ENCODE measurements at places on chromosomes 13 and 19.

DNA sequence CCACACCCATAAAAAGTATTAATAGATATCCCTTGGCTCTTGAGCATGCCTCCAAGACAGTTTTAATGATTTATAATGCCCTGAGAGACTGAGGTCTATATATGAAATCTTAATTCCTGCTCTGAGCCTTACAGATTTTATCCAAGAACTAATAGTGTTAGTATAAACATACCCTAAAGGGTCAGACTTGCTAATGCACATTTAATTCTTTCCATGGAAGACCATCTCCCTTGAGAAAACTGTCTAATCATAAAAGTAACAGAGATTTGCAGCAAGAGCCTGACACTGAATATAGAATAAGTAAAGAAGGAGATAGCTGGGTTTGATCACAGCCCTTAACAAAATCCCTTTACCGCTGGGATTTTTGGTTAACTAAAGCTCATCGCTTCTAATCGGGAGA is 650.8 kb upstream of the KLF12 start:
- DNase-seq = no peak

GRCh38 chr19:50313812-50314536 is 15.2 kb downstream of the KCNC3 start:
- DNase-seq = no peak

- DNase-seq = peak; percentile 43
Observed at GRCh38 chr19:35529241-35530218, 1.4 kb upstream of the SBSN start.

DNA sequence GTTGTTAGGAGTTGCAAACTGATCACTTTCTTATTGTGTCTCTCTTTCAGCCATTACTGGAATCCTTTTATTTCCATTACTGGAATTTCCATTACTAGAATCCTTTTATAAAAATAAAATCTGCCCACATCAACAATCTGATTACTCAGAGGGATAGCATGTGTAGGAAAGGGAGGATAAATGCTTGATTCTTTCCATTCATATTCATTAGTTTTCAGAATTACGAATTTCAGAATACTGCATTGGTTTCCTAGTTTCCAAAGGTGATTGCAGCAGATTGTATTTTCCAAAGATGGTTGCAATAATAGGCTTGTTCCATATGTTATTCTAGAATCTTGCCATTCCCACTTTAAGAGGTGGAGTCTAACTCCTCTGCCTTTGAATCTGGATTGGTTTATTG is 37.1 kb downstream of the ZNF146 start:
- no peak for DNase-seq

- DNase-seq = no peak
Observed at GRCh38 chr19:30358821-30359580, 13.2 kb upstream of the ZNF536 start.

DNA sequence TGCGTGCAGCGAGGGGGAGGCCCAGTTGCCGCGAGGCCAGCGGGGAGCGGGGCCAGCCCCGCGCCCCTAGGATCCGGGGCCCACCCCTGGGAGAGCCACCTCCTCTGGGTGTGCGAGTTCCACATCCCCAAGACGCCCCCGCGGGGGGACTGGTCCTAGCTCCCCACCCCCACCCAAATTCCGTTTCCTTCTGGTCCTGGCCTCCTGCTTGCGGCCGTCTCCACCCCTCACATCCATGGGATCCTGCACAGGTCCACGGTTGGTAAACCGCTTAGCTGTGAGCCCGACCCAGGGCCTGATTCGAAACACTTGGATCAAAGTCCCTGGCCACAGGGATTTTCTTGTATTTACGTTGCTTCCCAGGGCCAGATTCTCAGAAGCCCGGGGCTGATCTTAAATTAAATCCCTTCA is 324 bp upstream of the FBXO17 start:
- no peak for DNase-seq

GRCh38 chr13:112931028-112931934 is 37.7 kb upstream of the MCF2L start:
- DNase-seq = no peak

DNA sequence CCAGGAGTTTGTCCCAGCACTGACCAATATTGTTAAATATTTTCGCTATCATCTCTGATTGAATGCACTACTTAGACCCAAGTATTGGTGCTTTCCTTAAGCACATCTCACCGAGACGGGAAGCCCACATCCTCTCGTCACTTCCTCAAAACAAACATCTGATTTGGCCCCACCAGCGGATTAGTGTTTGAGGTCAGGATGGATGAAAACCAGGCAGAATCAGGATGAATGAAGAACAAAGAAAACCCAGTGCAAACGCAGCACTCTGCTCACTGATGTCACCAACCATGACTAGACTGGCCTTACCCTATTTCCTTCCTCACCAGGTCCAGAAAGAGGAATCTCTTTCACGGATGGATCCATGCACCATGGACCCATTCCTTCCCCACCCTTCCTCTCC is 6.0 kb downstream of the PLAUR start:
- DNase-seq = peak; percentile 73

DNA sequence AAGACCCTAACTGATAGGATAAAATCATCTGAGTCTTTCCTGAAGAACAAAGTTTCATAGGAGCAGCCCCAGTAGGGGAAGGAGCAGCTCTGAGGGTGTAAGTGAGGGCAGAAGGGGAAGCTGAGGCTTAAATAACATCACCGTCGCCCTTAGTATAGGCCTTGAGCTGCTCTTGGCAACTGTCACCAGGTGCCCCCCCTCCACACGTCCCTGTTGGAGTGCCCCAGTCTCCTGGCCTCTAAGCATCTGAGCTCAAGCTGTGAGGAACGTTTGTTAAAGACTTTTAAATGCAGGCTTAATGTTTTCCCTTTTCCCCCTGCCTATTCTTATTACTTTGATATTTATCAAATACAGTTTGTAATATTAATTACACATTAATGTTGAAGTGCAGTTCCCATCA is 170.6 kb downstream of the ZIC5 start:
- DNase-seq = no peak

DNA sequence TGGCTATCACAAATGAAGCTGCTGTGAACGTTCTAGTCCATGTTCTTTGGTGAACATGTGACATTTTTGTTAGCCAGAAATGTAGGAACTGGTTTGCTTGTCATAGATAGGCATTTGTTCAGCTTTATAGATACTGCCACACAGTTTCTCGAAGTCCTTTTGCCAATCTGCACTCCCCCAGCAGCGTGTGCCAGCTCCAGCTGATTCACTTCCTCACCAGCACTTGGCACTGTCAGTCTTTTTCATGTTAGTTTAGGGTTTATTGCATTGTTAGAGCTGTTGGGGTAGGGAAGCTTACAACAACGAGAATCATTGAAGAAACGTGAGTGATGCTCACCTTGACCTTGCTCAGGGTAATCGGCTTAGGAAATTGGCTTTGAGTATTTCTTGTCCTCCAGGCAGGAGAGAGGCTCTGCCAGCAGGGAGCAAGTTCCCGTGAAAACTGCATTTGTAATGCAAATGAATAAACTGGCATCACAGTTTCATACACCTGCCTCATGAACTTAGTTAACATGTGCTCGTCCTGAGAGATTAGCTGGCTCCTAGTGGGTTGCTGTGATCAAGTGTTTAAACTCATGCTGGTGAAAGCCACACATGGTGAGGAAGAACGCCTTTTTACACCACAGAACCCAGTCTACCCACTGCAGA is 83.9 kb downstream of the ING1 start:
- no peak for DNase-seq

DNA sequence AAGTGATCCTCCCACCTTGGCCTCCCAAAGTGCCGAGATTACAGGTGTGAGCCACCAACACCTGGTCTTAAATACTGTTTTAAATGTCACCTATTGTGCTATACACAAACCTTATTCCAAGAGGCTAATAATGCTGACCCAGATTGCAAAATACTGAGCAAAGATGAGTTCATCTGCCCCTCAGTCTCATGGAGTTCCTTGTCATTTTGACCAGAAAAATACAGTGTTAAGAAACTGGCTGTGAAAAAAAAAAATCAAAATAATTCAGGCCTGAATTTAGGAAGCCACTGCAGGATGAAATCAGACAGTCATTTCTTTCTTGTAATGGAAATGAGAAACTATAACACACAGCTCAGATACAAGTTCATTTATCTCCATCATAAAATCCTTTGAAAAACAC is 59.9 kb downstream of the TBC1D4 start:
- DNase-seq = no peak

DNA sequence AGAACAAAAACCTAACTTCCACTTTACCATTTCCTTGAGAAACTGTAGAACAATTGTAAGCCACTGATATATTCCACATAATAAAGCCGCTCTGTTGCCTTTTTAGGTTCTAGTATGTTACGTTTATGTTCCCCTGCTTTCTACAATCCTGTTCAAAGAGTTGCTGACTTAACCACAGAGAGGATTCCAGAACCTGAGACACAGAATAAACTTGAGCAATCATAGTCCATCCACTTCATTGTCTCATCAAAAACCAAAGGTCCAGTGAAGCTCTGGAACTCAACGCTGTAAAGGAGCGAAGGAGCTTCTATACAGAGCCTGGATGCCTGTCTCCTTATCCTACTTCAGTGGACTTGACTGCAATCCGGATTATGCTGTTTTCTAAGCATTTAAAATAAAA is 4.6 kb downstream of the STARD13 start:
- no peak for DNase-seq

DNA sequence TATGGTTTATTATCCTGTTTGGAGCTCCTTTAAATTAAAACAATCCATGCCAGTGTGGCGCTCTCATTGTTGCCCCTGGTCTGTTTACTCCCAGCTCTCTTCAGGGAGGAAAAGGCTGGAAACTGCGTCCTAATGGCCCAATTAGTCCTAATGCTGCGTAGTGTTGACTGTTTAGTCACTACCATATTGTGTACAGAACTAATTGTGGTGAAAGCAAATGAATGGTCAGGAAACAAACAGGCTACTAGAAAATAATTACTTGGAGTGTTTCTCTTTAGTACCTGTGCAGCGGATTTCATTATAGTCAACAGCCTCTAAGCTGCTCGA is 54.5 kb upstream of the MTIF3 start:
- DNase-seq = no peak

- DNase-seq = peak; percentile 4
Observed at GRCh38 chr13:103935117-103935516, 868.9 kb upstream of the SLC10A2 start.

DNA sequence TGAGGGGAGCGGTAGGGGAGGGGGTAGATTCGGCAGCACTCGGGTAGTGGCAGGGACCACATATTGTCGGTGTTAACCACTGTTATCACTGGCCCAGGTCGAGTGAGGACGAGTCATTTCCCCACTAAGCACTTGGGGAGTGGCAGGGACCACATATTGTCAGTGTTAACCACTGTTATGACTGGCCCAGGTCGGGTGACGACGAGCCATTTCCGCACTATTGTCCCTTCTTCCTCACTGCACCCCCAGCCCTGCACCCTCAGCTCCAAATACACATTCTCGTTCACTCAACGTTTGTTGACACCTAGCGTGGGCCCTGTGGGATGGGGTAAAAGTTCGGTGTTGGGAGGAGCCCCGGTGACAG is 467 bp upstream of the CLN5 start:
- peak; percentile 35 for DNase-seq

GRCh38 chr13:28537171-28537570 is 42.2 kb upstream of the FLT1 start:
- no peak for DNase-seq

DNA sequence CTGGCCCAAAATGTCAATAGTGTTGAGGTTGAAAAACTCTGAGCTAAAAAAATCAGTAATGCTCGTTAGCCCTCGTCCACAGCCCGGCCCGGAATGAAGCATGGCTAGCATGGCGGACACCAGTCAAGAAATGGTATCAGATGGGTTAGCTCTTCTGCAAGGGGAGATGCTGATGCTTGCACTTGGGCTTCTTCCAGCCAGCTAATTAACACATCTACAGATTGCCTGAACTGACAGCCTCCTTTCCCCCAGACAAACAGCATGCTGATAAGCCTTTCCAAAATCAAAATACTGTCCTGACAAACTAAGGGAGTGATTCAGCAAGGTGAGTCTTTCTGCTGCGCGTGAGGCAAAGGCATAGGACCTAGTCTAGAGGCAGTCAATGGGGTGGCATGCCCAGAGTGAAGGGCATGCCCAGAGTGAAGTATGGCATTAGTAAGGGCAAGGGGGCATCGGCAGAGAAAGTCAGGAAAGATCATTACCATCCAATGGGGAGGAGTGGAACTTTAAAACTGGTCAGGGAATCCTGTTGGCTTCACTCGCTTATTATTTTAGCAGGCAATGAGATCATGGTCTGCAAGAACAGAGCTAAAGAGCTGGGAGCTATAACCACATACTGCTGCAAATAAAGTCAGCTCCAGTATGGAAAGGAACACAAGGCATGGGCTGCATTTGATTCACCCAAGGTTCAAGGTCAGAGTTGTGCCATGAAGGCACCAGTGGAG is 30.2 kb upstream of the UBE2L5 start:
- DNase-seq = no peak

DNA sequence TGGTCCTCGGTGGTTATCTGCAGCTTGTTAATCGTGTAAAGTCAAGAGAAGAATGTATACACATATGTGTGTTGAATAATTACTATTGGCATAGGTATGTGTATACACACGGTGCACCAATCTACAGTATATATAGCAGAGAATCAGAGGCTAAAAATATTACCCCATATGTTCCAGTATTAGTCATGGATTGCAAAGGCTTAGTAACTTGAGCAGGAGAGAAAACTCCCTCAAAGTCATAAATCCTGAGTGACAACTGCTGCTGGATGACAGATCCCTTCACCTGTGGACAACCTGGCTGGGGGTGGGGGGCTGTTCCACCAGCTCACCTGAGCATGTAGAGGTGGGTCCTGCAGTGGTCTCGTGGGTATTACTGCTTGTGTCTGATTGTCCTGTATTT is 185.0 kb downstream of the ZNF536 start:
- DNase-seq = no peak

- DNase-seq = no peak
Observed at GRCh38 chr13:44703371-44703770, 127.2 kb upstream of the TSC22D1 start.

- DNase-seq = no peak
Observed at GRCh38 chr13:22081430-22081829, 410.6 kb downstream of the FGF9 start.

DNA sequence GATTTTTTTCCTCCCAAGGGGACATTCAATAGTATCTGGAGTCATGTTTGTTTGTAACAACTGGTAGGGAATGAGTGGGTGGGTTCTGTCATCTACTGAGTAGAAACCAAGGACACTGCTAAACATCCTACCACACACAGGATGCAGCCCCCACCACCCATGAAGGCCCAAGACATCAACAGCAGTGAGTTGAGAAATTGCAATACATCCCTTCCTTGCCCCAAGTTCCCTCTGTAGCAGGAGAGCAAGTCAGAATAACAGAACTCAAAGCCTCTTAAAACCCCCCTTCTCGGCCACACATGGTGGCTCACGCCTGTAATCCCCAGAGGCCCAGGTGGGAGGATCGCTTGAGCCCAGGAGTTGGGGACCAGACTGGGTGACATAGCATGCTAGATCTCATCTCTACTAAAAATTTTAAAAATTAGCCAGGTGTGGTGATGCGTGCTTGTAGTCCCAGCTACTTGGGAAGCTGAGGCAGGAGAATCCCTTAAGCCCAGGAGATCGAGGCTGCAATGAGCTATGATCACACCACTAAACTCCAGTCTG is 2.4 kb upstream of the CYP2F1 start:
- DNase-seq = no peak

Data from hematopoietic multipotent progenitor cell treated with erythropoietin and hydrocortisone succinate and interleukin-3 and kit ligand, for 4 days (in vitro differentiated cells).